ENCODE measurements at places on chromosomes 3 and 15.

DNA sequence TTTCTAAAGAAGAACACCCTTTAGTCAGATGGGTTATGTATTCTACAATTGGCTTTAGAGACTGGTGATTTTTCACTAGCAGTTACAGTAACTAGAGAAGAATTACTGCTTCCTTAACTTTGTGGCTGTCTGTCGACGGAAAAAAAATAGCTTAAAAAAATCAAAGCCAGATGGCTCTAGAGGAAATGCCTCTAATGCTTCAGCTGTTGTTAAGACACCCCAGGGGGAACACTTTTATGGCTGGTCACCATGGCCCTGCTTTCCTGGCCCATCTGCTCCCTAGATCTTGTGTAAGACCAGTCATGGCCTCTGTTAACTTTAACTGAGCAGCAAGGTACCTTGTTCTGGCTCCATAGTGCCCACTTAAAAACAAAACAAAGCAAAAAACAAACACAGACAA, 198.6 kb upstream of the PLSCR5 start:
- peak; percentile 96 for DNase-seq

DNA sequence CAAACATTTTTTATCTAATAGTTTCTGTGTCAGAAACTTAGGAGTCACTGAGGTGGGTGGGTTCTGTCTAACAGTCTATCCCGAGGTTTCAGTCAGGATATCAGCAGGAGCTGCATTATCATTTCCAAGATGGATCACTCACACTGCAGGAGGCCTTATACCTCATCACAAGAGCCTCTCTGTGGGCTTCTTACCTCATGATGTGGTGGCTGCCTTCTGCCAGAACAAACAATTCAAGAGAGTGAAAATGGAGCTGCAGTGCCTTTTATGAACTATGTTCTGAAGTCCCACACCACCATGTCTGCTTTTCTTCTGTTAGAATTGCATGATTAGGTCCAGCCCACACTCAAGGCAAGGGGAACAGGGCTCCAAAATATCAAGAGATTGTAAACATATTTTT, 27.9 kb downstream of the RFX7 start:
- peak; percentile 97 for DNase-seq

GRCh38 chr15:88902846-88903245, 7.5 kb upstream of the HAPLN3 start:
- DNase-seq = no peak

- DNase-seq = no peak
Measured at GRCh38 chr15:45129651-45130129, at the start of the genes DUOX1 and DUOXA1. TSS of gene DUOX1 (plus strand) at chr15:45129994. CDS start at chr15:45131967, 1,973 bp downstream. TSS of gene DUOXA1 (minus strand) at chr15:45129879. CDS start at chr15:45123014, 6,865 bp downstream.

- DNase-seq = no peak
Measured at GRCh38 chr15:45594835-45595530, 7.8 kb downstream of the BLOC1S6 start.

GRCh38 chr3:10356461-10356981, 35.6 kb upstream of the SEC13 start:
- DNase-seq = no peak

DNA sequence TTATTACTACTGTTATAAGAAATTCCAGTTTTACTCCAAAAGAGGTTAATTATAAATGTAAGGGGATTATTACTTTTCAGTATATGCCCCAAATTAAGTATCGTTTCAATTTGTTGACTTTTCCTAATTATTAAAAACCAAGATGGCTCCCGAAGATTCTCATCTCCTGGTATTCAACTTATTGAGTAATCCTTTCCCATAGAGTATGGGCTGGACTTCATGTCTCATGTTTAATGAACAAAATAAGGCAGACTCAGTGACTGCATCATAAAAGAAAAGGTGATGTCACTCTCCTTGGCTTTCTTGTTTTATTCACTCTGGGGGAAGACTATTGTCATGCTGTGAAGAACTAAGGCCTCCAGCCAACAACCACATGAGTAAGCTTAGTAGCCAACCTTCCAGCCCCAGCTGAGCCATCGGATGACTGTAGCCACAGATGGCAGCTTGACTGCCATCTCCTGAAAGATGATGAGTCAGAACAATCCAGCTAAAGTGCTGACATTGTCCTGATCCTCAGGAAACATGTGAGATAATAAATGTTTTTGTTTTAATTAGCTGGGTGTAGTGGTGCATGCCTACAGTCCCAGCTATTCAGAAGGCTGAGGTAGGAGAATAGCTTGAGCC, 17.3 kb downstream of the IGF2BP2 start:
- DNase-seq = peak; percentile 86

GRCh38 chr3:108602935-108603294, 13.4 kb downstream of the DZIP3 start:
- DNase-seq = no peak

DNA sequence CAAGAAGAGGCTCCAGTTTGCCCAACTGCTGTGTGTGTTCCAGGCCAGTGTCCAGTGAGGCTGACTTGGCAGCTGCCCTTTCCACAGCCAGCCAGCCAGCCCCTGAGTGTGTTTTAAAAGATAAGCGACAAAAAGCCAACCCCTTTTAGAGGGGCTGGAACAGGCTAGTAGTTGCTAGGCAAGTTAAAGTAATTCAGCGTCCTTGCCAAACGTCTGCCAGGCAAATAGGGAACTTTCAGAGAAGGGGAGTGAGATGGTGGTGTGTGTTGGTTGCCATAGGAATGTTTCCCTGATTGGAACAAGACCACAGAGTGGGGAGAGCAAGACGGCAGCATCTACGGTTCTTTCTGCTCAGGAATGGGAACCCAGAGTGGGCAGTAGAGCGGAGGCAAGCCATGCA, 86.3 kb downstream of the TMEM108 start:
- no peak for DNase-seq

DNA sequence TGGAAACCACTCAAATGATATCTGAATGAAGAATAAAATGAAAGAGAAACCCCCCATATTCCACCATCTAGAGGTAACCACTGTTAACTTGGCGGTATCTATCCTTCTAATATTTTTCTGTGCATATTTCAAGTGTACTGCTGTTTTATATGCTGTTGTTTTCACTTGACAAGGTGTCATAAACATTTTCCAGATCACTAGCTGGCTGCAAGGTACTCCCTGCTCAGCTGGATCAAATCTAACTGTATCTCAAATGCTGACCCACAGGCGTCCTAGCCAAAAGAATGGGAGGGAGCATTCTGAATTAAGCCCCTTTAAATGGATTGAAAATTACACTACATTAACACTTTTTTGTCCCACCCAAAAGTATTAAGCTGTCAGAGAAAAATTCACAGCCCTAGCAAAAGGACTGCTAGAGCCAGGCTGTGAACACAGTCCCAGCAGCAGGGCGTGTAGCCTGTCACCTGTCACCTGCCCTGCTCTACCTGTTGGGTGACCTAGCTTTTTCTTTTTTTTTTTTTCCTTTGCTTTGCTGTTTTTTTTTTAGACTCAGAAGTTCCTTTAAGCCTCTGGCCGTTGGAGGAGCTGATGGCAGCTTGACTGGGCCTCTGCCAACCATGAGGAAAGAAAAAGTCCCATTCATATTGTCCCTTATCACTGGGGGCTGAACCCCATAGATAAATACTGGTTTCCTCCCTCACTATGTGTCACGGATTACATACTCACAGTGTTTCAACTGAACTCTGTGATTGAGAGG, 93.7 kb upstream of the TSC22D2 start:
- no peak for DNase-seq

DNA sequence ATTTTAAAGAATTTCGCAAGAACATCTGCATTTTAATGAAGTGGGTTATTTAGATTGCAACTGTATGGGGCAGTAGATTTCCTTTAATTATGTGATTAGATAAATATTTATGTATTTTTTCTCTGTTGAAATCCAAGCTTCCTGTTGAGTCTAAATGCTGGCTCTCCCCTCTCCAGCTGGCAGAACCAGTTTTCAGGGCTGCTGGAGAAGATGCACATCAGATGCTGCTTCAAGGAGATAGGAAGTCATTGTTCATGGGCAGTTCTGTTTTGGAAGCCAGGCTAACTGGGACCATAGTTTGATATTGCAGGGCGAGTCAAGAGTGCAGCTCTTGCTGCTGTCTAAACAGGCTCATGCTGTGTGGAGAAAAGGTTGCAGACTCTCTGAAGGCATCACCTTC, 97.4 kb downstream of the SLC9A9 start:
- no peak for DNase-seq

- peak; percentile 59 for DNase-seq
Measured at GRCh38 chr3:159128628-159129027, 326.8 kb downstream of the MFSD1 start.

DNA sequence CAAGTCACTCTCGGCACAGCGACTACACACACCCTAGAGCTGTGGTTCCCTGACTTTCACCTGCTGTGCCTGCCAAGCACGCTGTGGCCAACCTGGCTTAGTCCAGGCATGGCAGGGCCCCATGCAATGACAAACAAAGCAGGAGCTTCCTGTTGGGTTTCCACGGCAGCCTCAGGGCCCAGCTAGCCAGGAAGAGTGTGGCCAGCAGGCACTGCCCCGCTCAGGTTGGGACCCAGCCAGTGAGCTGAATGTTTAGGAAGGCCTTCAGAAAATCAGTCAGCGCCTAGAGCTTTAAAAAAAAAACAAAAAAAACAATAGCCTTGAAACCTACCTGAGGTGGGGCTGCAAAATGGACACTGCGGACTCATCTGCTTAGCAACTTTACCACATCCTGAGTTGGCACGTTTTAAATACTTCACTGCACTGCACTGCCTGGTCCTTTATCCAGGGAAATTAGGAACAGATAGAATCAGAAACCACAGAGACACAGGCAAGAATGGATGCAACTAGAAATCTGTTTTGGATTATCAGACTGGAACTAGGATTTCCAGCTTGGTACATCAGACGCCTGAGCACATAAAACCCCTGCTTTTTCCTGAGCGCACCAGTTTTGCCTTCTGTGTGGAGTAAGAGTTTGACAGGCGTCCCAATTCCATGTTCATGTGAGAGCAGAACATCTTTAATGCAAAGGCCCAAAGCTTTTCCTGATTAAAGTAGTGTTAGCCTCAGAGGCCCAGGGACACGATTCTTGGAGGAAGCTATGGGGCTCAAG, 36.2 kb upstream of the LDHAL6B start:
- no peak for DNase-seq

DNA sequence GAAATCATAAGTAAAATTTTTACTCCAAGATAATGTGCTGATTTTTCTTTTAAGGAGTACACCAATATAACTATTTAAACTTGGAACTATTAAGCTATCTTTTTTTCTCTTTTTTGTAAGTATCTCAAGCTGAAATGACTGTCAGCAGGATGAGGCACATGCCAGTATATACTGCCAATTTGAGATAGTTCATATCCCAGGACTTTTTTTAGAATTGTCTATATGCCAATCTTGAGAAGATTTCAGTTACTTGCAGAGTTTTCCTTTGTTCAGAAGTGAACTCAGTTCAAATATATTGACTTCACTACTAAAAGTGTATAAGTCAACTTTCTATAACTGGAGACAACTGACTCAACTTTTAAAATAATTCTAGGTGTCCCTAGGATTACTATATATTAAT, 181.7 kb upstream of the ZNF717 start:
- no peak for DNase-seq

GRCh38 chr15:87829332-87830050, 427.0 kb downstream of the NTRK3 start:
- peak; percentile 51 for DNase-seq

- peak; percentile 69 for DNase-seq
Measured at GRCh38 chr15:96320703-96321638, 9.5 kb upstream of the NR2F2 start.

GRCh38 chr3:30577788-30578187, 28.6 kb upstream of the TGFBR2 start:
- DNase-seq = no peak
